Fibroblast of skin of back (primary cell): ENCODE measurements at places on chromosomes 5 and 9.
A peak's percentile ranks its signal among the peaks of the same experiment; 100 is the strongest.

DNA sequence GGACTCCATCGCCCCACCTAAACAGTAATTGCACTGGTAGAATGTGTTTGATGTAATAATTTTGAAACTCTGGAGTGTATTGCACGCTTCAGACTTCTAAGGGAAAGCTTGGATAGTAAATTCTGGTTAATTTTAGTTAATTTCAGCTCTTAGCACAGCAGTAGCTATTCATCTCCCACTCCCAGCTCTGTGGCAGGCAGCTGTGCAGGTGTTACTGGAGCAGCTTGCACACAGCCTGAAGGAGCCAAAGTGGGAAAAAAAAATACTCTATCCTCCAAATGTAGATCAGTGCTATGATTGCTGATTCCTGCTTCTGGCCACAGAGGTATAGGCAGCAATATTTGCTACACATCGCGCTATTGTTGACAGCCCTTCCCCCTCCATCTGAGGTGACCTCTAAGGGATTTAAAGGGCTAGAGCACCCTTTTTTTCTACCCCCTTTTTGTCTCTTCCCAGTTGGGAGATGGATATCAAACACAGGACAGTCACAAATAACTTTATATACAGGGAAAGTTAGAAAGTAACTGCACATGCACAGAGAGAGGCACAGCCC, 97.4 kb downstream of the KCTD16 start:
- no peak for DNase-seq

- no peak for DNase-seq
Observed at GRCh38 chr9:113659740-113660139, 196.2 kb downstream of the RGS3 start.

DNA sequence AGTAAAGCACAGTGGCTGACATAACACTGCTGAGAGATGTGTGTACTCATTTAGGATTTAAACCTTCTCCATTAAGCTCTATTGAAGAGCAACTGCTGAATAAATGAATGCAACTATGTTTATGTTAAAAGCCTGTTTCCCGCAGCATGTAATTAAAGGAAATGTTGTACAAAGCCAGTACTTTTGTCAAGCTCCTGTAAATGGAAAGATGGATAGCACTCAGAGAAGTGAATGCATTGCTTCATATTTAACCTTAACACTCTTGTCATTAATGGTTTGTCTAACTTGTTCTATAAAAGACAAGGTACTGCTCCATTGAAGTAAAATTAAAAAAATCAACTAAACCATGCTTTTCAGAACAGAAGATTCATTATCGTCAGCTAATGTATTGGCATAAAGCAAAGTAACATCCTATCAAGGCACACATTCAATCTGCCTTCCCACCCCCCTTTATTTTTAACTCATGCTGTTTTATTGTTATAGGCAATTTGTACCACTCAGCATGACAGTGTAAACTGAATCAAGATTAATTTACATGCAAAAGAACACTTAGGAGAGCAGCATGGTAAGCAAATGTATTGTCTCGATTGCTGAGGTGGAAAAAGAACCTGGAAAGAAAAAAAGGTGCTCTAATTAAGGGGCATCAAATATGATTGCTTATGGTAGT, 240.9 kb upstream of the TBCA start:
- DNase-seq: no peak

- DNase-seq: no peak
Observed at GRCh38 chr5:173735691-173736090, 119.2 kb upstream of the BOD1 start.

GRCh38 chr9:33223696-33224095, 16.3 kb upstream of the SPINK4 start:
- peak; percentile 45 for DNase-seq

GRCh38 chr9:137318602-137319001, 16.5 kb upstream of the NRARP start:
- DNase-seq: no peak

DNA sequence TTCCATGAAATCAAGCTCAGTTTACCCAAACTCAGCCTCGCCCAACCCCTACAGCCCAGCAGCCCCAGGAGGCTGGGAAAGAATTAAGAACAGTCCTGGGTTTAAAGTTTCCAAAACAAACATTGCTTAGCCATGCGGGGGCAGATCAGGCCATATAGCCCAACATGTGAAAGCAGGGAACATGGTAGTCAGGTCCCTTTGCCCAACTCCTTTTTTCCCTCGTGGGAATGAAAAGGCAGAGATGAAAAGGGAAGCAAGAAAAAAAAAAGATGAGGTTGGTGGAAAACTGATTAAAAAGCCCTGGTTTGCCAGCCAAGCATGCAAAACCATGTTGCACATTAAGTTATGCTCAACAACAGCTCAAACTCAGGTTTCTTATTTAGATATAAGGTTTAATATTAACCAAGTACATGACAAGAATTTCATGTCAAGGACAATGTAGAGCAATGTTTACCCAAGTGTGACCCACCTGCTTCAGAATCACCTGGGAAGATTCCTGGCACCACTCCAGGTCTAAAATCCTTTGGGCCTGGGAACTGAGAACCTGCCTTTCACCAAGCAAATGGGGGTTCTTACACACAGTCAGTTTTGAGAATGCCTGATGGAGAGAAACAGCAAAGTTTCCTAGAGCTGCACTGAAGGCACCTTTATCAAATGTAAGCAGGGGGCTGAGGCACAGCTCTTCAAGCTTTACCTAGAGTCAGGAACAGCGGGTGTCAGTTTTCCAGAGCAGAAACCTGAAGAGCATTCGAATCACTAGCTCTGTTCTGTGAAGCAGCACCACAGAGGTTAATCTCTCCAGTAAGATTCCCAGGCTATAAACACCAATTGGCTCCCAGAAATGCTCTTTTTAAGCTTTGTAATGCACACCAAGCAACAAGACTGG, 1.7 kb downstream of the FREM1 start:
- DNase-seq: no peak

- no peak for DNase-seq
Observed at GRCh38 chr5:68685863-68686262, 408.0 kb upstream of the SLC30A5 start.

DNA sequence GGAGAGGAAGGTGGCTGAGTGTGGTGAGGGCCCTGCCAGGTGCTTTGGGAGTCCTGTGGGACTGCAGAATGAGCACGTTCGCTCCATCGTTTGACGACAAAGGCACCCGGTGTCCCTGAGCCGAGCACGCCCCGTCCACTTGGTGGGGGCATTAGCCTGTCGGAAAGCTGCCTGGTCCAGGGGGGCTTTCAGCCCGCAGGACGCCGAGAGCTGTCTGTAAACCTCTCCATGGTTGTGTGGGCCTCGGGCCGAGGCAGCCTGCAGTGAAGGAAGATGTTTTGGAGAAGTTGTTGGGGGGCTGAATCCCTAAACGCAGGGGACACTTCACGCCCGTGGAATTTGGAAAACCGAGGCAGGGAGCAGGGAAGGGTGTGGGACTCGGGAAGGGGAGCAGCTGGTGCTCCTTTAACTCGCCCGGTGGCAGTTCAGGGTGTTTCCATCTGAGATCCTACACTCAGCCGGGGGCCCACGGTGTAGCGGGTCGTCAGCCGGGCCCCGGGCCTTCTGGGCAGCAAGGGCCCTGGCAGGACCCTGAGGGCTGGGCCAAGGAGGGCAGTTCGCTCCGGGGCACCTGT, 53.8 kb downstream of the MRPL36 start:
- no peak for DNase-seq

- DNase-seq: peak; percentile 32
Observed at GRCh38 chr5:24633715-24634325, 11.0 kb downstream of the CDH10 start.

DNA sequence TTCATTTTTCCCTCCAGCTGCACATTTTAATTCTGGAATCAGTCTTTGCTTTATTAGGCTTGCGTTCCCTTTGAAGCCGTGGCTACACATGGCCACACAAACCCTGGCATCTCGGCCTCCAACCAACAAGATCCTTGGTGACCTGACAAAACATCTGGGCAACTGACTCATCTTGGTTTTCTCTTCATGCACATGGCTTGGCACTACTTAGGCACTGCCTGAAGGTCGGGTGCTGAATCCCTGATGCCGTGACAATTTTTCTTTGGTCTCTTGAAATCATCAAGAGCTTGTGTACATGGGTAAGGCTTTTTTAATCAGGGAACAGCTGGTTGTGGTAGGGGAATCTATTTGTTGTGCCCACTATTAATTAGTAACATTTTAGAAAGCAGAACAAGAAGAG, 16.0 kb upstream of the PAPPA start:
- DNase-seq: no peak
